NCI-H69 (cell line): ENCODE measurements at places on chromosomes 6 and 20.

GRCh38 chr6:35489995-35490791 is 6.7 kb downstream of the TEAD3 start:
- DNase-seq = peak; percentile 83

- no peak for DNase-seq
Observed at GRCh38 chr20:15806105-15806504, 767.1 kb downstream of the KIF16B start.

DNA sequence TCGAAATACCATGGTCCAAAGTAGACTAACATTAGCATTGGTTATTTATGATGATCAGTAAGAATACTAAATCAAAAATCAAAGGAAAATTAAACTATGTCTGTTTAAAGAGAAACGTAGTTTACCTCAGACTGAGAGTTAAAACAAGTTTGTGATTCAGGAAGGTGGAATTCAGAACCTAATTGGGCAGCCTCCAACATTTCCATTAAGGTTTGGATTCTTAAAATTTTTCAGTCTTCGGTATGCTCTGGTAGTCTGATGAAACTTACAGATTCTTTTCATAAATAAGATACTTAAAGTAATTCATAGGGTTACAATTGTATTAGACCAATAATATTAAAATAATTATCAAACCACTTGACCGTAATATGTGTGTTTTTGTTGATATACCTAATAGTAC is 18.6 kb downstream of the HFE start:
- DNase-seq = no peak

DNA sequence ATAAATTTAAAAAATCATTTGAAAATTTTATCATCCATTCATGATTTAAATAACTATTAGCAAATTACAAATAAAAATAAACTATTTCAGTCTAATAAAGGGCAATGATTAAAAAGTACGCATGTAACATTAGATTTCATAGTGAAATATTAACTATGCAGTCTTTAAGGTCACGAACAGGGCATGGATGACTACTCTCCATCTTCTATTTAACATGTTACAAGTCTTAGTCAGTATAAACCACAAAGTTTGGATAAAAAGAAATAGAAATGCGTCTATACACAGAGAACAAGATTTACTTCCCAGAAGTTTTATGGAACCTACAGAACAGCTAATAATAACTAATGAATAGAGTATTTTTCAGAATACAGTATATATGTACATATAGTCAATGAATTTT is 1016.0 kb downstream of the EYS start:
- DNase-seq = no peak
